ENCODE measurements at places on chromosomes 1 and 21. TPM values are rescaled to one million over a fixed set of nuclear protein-coding genes. Genes with fewer than 3 reads are reported as not detected.

GRCh38 chr1:205933671-205934618, 9.3 kb downstream of the SLC26A9 start:
- DNase-seq, result no peak

Gene HAPLN2
- total RNA-seq, result 0.43 TPM

GRCh38 chr1:92881391-92881790, 49.6 kb downstream of the RPL5 start:
- no peak for DNase-seq

- DNase-seq, result no peak
Observed at GRCh38 chr1:50702395-50702794, 257.7 kb downstream of the FAF1 start.

DNA sequence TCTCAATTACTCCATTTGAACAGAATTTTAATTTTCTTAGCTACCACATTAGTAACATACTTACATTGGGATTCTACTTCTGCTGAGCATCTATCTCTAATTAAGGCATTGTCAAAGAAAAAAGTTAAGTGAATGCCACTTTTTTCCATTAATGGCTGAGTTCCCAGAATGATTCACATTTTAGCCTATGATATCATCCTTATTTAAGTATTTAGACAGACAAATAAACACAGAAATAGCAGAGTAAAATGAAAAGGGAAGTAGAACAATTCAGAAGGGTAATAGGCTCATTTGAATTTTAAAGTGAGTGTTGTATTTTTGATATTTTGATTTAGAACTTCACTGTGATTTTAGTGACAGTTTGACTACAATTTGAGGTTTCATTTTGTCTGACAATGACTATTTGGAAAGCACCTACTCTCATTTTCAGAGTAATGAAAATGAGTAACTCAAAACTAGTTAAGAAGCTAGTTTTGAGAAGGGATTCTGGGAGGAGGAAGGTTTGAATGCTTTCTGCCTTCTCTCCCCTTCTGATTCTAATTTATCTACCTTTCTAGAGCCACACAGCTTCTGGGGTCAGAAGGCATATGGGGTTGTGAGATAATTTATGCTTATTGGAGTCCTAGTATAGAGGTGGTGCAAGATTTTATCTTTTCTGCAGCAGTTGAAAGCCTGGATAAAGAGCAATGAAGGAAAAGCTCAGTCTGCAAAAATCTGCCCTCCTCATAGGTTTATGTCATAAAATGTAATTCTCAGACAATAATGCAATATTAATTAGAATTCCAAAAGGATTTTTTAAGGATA, 15.5 kb downstream of the LYPLAL1 start:
- no peak for DNase-seq

Gene MPZL1
- total RNA-seq, result 35.7 TPM
